Mesendoderm (in vitro differentiated cells): ENCODE measurements at places on chromosomes 5 and 9.

DNA sequence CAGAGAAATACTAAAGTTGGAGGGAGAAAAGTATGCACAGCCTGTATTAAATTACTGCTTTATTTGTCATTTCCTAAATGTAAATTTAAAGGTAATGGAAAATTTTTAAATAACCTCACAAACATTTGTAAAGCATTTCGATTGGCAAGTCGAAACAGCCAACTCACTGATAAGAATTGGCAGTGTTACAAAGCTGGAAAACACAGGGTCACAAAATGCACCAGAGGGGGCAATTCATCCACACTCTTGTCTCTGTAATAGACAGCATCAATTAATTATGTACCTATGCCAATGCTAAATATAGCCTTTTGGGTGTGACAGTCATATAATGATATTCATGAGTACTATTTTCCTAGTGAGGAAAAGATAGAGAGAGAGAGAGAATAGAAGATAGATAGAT lies 140.6 kb upstream of the PRLR start:
- DNase-seq = no peak

DNA sequence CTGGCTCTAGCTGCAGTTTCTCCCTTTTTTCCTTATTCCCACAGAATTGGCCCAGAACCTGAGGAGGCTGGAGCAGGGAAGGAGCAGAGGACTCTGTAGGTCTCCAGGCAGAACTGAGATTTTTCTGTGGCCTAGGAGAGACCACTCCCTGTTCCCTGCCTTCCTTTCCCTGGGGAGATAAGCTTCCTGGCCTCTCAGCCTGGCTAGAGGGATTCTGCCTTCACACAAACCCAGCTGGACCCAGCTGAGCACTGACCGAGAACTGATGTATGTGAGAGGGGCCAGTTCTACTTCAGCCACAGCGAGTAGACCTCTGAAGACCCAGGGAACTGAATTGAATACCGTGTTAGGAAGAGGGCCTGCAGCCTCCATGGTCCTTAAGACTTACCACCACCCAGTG lies 48.0 kb downstream of the RUSC2 start:
- DNase-seq = peak; percentile 30

DNA sequence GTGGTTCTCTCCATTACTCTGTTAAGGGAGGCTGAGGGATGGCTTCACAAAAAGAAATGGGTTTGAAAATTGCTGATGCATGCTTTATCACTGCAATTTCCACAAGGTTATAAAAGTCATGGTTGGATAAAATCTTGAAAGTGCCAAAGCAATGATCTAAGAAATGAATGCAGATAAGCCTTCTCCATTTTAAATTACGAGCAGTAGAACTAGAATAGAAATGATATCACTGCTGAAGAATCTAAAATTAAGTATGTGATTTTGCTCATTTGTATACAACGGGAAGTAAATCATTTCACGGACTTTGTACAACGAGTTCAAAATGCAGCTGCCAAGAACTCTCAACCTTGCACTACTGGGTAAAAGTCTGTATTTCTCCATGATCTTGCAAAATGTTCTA lies 299.0 kb downstream of the PRELID2 start:
- DNase-seq = no peak

DNA sequence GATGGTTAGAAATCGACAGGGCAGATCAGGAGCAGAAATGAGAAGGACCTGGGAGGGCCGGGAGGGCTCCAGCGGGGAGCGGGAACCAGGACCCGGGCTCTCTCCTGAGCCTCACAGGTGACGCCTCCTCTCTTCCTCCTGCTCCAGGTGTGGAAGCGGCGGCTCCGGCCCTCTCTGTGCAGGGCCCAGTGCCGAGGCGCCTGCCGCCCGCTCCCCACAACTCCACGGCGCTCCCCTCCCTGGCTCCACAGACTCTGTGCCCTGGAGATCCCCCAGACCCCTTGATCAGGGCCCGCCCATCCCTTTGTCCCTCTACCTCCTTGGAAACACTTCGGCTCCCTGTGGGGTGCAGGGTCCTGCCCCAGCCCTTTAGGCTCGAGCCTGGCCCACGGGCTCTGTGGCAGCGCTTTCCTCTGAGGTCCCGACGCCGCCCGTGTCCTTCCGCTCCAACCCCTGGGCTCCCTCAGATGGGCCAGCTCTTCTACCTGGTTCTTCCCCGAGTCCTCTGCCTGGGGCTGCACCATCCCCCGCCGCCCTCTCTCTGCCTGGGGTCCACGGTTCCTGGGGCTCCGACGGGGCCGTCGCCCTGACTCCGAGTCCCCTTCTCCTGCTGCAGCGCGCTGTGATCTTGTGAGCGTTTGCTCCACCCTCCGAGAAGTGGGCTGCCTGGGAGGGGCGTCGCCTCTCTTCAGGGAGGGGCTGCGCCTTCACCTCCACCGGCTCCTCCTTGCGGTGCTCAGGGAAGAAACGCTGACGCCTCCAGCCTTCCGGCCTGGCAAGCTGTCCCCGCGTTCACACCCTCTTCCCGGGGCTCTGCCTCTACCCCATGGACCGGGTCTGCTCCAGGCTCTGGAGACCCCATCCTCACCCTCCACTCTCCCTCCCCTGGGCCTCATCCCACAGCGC lies 22.4 kb upstream of the SLC6A3 start:
- DNase-seq = no peak

GRCh38 chr9:121966706-121967105 lies 126.4 kb downstream of the TTLL11 start:
- DNase-seq = no peak

DNA sequence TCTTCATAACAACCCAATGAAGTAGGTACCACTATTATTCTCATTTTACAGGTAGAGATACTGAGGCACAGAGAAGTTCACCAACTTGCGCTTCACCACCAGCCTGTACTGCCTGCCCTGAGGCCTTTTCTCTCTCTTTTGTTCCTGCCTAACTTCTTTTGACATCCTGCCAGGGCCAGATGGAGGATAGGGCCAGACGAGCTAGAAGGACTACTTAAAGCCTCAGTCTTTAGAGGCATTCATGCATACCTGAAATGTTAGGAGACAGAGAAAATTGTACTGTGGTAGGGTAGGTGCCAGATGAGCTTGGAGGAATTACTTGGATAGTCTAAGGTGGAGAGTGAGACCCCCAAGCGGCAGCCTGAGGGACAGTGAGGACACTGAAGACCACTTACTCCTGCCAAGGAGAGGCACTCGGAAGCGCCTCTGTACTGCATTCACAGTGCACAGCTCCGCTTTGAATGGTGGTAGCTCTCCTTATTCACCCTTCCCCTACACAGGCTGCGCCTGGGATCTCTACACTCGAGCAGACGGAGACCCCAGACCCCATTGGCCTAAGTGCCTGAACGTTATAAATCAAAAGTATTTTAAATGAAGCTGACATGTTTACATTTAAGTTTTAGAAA lies 6.2 kb upstream of the ORM1 start:
- no peak for DNase-seq

- peak; percentile 56 for DNase-seq
Measured at GRCh38 chr5:106797996-106798395, 872.7 kb downstream of the EFNA5 start.

- DNase-seq = no peak
Measured at GRCh38 chr5:133363807-133364587, 248.3 kb downstream of the FSTL4 start.

GRCh38 chr5:78726571-78726970 lies 78.0 kb upstream of the LHFPL2 start:
- no peak for DNase-seq

- DNase-seq = no peak
Measured at GRCh38 chr5:171451421-171451820, 32.0 kb downstream of the FGF18 start.

DNA sequence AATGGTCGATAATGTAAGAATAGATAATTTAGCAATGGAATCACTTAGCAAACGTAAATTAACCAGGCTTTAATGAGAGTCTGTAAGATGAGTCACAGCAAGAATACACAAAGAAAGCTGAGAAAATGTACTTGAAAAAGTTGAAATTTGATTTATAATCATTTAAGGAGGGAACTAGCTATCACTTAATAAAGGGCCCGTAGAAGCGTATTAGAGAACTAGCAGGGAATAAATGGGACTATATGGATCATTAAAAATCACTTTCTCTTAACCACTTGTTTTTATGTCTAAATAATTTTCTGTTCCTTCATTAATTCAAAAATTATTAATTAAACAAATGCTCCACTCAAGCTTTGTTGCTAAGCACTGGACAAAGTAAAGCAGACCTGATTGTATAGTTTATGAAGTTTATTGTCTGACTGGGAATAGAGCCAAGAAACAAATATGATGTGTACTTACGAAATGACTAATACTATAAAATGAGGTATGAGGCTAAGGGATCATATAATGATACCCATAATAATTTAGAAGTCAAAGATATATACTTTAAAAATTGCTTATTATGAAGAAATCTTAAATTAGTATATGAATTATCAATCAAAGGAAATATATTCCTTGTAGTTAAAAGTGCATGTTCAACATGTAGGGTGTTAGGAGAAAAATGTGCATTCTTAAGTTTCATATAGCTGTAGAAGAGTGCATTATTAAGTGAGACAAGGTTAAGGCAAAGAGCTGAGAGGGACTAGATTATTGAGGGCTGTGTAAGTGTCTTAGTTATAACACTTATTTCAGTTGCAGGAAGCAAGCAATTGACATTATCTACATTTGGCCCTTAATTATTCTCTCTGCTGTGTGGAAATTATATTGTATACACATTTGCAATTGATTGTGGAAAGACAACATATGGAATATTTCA lies 196.8 kb downstream of the PRDM9 start:
- no peak for DNase-seq

DNA sequence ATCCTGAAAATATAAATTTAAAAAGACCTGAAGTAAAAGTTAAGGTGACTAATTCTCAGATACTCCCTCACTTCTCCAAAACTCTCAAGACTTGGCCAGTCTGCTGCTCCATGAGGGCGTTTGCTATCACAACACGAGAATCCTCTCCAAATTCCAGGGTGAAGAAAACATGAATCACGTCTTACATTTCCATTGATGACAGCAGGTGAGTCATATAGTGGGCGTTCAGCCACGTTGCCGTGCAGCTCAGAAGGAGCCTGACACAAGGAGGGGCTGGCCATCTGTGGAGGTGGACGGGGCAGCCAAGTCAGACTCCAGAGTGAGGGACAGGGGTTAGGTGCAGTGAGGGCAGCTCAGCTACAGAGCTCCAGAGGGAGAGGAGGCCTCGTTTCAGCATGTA lies 555.1 kb upstream of the ADAMTS16 start:
- DNase-seq = no peak

DNA sequence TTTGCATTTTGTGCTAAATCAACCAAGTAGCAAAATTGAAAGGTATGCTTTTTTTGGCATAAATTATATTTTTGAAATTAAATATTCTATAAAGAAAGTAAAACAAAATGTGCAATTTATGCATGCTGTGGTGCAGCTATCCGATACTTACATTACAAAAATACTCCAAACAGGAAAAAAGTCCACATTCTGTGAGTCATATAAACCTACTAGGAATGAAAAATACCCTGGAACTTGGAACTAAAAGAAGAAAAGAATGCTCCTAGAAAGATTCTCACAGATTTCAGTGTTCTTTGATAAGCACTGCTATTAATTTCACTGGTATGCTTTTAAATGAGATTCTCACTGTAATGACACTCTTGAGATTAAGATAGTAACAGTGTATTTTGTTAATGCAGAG lies 92.6 kb downstream of the OSMR start:
- peak; percentile 4 for DNase-seq

GRCh38 chr5:113354055-113354454 lies 80.7 kb downstream of the TSSK1B start:
- no peak for DNase-seq

DNA sequence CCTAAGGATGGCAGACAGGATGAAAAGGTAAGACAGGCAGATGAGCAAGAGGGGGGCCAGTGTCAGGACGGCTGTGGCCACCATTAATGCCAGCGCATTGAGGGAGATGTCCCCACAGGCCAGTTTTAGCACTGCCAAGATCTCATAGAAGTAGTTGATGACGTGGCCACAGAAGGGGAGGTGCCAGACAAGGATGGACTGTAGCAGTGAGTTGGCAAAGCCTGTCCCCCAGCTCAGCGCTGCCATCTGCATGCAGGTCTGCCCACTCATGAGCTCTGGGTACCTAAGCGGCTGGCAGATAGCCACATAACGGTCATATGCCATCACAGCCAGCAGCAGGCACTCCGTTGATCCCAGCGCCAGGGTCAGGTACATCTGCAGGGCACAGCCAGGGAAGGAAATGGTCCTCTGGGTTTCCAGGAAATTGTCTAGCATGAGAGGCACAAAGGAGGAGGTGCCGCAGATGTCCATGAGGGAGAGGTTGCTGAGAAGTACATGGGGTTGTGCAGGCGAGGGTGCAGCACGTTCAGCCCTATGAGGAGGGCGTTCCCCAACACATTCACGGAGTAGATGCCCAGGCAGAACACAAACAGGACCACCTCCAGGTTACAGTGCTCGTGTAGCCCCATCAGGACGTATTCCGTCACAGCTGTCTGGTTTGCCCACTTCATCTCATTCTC lies 10.8 kb downstream of the OR13J1 start:
- no peak for DNase-seq
